Peyer's patch (tissue), 4 donors: ENCODE measurements at places on chromosomes 5 and 9. TPM values are rescaled to one million over a fixed set of nuclear protein-coding genes. Genes with fewer than 3 reads are reported as not detected.

Gene DNM1
- total RNA-seq = 85.8 TPM

Gene GIN1
- total RNA-seq = 9.7 TPM

DNA sequence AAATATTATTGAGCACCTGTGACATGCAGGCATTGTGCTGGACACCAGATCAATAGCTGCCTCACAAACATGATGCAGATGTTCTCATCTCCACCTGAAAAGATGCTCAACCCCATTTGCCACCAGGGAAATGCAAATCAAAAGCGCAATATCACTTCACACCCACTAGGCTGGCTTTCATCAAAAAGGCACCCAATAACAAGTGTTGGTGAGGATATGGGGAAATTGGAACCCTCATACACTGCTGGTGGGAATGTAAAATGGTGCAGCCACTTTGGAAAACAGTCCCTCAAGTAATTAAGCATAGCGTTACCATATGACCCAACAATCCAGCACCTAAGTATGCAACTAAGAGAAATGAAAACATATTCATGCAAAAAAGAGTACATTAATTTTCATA is 24.7 kb downstream of the FGF1 start:
- no peak overlapping the region for H3K4me3 ChIP-seq
- H3K4me1 ChIP-seq = no peaks in the 10 kb centered on the region
- H3K27ac ChIP-seq = no peak overlapping the region
- no peaks in the 10 kb centered on the region for H3K36me3 ChIP-seq
- DNase-seq = no peak

GRCh38 chr9:6055216-6055615 is 39.8 kb upstream of the RANBP6 start:
- no peak overlapping the region for H3K27ac ChIP-seq
- no peaks in the 10 kb centered on the region for H3K27me3 ChIP-seq
- no peak overlapping the region for H3K4me3 ChIP-seq
- H3K36me3 ChIP-seq = no peaks in the 10 kb centered on the region
- no peaks in the 10 kb centered on the region for H3K4me1 ChIP-seq

DNA sequence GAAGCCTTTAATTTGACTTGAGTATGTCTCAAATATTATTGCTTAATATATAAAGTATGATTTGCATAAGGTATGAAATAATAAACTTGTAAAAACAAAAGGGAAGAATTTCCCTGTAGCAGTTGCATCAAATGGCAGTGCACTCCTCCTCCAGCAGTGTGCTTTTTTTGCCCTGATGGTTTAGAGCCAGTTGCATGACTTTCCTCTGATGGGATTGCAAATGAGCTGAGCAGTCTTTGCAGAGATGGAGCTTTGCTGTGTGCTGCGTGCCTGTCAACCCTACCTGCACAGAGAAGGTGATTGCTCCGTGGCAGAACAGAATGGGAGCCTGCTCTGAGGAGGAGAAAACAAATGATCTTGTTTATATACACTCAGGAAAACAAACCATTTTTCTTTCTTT is 22.7 kb upstream of the CATSPER3 start:
- H3K4me1 ChIP-seq = no peaks in the 10 kb centered on the region
- no peaks in the 10 kb centered on the region for H3K36me3 ChIP-seq
- H3K4me3 ChIP-seq = no peak overlapping the region
- DNase-seq = no peak
- no peaks in the 10 kb centered on the region for H3K27me3 ChIP-seq

DNA sequence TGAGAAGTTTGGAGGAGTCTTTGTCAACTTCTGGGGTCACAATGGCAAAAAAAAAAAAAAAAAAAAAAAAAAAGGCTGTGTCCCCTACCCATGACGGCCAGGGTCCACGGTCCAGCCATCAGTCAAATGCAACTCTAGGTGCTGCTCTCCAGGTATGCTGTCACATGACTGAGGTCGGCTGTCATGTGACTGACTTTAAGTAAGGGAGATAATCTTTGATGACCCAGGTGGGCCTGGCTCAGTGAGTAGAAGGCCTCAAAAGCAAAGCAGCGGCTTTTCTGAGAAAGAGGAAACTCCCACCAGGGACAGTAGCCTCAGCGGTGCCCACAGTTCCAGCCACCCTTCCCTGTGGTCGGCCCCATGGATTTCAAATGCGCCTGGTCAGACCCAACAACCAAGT is 117.7 kb downstream of the ROR2 start:
- no peak for DNase-seq
- no peaks in the 10 kb centered on the region for H3K27me3 ChIP-seq
- H3K36me3 ChIP-seq = no peaks in the 10 kb centered on the region
- H3K27ac ChIP-seq = no peak overlapping the region
- no peak overlapping the region for H3K4me3 ChIP-seq

DNA sequence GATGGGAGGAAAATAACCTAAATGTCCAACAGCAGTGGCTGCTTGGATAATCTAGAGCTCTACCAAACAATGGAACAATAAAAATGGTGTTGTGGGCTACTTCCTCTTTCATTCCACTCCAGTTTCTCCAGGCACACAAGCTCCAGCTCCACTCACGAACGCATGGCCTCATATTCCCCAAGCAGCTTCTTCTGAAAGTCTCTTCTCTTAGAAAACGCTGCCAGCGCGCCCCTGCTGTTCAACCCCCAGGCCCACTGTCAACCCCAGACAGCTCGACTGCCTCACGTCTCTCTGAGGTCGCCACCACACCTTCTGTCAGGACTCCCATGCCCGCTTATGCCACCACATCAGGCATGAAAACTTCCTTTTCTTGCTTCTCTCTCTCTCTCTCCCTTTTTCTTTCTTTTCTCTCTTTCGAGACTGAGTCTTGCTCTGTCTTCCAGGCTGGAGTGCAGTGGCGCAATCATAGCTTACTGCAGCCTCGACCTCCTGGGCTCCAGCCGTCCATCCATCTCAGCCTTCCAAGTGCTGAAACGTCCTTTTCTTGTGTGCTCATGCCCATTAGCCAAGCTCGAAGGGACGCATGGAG is 16.2 kb downstream of the OR2V2 start:
- no peaks in the 10 kb centered on the region for H3K27me3 ChIP-seq
- peaks cover 6% of the 10 kb centered on the region for H3K4me1 ChIP-seq
- H3K4me3 ChIP-seq = no peak overlapping the region
- no peaks in the 10 kb centered on the region for H3K36me3 ChIP-seq
- DNase-seq = no peak

Gene ARL14EPL
- not detected for total RNA-seq
